Dorsolateral prefrontal cortex (tissue), 122 donors: ENCODE measurements at places on chromosomes 5 and 9. TPM values are rescaled to one million over a fixed set of nuclear protein-coding genes. Genes with fewer than 3 reads are reported as not detected.

GABRA1 gene
- 114 TPM for total RNA-seq

DNA sequence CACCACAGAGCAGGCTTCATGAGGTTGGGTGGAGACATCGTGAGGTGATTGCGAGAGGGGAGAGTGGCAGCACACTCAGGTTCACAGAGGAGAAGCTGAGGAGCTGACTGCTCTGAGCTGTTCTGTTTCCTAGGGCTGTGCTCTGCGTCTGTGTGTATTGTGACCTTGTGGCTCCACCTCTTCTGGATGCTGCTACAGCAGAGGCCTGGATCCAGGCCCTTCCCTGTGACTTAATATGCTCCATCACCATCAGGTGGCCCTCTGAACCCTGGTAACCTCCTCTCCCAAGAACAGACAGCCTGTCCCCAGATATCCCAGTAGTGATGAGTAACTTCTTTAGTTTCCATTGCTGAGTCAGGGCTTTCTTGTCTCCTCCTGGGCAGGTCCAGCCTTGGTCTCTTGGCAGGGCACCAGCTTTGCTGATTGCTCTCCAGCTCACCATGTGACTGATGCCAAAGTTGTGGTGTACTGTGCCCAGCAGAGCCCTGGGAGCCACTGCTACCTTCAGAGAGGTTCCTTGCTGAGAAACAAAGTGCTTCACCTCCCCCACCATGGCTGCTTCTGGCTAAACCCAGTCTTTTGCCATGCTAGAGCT, 212.8 kb upstream of the CHD1 start:
- DNase-seq = no peak

- DNase-seq = no peak
These were observed 27.8 kb upstream of the FSD1L start for GRCh38 chr9:105419816-105420597.

- no peak for DNase-seq
These were observed 299.3 kb downstream of the ENC1 start for GRCh38 chr5:74341221-74341620.
